PC-3 (cell line): ENCODE measurements at places on chromosomes 7 and 10. TPM values are rescaled to one million over a fixed set of nuclear protein-coding genes. Genes with fewer than 3 reads are reported as not detected.

DNA sequence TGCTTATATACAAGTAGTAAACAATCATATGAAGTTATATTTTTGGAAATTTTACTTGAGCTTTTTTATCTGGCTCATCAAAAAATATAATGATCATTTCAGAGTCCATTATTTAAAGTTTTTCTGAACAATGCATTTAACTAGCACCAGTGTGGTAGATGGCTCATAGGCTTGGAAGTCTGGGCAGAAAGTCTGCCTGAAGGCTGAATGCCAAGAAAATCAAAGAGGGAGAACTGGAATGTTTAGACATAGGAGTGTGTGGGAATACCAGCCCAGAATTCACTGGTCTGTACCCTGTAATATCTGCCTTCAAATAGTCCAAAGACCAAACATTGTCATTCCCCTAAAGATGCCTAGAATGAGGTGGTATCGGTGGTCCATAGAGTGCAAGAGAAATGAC lies 40.3 kb upstream of the ANK3 start:
- DNase-seq, result peak; percentile 95

GRCh38 chr7:137986252-137987017 lies 15.5 kb downstream of the CREB3L2 start:
- DNase-seq, result no peak

WNT16 gene
- total RNA-seq, result not detected in 2 replicates

DNA sequence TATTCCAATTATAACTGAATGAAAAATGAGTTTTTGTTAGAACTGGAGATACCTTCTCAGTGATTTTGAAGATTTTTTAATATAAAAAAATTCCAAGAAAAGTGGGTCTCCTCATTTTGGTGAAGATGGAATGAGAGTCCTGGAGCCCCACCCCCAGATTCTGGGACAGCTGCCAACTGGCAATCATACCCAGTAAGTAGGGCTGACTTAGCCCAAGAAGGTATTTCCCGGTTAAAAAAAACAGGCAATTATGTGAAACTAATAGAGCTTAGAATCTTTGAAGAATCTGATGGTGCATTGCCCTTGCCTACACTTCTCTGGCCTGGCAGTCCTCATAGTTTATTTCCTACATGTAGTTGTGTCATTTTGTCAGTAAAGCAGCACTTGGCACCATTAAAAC lies 52.8 kb upstream of the VWDE start:
- DNase-seq, result peak; percentile 28

DNA sequence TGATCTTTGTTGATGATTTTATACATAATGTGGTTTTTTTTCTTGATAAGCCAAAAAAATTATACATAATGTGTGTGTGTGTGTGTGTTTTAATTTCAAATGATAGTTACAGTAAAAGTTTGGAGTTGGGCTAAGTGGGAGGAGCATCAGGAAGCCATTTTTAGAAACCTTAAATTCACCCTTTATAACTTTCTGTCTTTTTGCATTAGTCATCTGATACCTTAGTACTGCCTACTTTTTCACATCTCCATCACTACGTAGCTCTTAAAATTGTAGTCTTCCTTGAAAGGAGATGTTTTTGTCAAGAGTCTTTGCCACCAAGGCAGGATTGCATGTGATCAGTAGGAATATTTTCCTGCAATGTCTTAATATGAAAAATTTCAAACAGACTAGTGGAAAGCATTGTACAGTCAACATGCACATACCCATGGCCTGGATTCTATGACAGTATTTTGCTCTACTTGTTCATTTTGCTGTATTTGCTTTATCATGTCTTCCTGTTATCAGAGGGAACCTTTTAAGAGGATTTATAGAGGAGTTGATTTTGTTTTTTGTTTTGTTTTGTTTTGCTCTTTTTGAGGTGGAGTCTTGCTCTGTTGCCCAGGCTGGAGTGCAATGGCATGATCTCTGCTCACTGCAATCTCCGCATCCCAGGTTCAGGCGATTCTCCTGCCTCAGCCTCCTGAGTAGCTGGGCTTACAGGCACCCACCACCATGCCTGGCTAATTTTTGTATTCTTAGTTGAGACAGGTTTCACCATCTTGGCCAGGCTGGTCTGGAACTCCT lies 67.3 kb downstream of the DAGLB start:
- DNase-seq, result no peak

PON1 gene
- not detected in 2 replicates for total RNA-seq

MOGAT3 gene
- total RNA-seq, result not detected in 2 replicates

SLC18A3 gene
- not detected in 2 replicates for total RNA-seq

WNT2 gene
- not detected in 2 replicates for total RNA-seq

UCN3 gene
- not detected in 2 replicates for total RNA-seq

VWC2 gene
- not detected in 2 replicates for total RNA-seq

DNA sequence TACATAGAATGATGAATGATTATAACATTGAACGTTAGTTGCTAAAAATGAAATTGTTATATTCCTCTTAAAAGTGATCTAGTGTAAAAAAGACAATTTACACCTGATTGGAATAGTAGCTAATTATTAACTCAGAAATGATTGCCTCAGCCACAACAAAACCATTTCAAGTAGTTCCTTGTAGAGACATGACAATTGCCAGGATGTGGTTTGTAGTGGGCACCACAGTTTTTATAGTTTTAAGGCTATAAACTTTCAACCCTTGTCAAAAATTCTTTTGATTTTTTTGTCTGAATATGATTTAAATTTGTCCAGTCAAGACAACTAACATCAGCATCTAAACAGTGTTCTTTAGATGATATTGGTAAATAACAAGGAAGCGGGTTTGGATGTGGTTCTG lies 145.2 kb downstream of the SUGCT start:
- DNase-seq, result no peak

- DNase-seq, result no peak
Observed at GRCh38 chr7:130995252-130996081, 261.5 kb upstream of the KLF14 start.

- no peak for DNase-seq
Observed at GRCh38 chr7:135550196-135550595, 7.5 kb upstream of the NUP205 start.

MSMB gene
- total RNA-seq, result not detected in 2 replicates

GRCh38 chr10:30553626-30554439 lies 75.7 kb downstream of the LYZL2 start:
- DNase-seq, result peak; percentile 16
